ENCODE measurements at places on chromosomes 7 and 10.

- DNase-seq = no peak
Measured at GRCh38 chr10:44390585-44391072, 5.7 kb upstream of the CXCL12 start.

- DNase-seq = no peak
Measured at GRCh38 chr10:88553116-88553752, 29.9 kb downstream of the RNLS start.

DNA sequence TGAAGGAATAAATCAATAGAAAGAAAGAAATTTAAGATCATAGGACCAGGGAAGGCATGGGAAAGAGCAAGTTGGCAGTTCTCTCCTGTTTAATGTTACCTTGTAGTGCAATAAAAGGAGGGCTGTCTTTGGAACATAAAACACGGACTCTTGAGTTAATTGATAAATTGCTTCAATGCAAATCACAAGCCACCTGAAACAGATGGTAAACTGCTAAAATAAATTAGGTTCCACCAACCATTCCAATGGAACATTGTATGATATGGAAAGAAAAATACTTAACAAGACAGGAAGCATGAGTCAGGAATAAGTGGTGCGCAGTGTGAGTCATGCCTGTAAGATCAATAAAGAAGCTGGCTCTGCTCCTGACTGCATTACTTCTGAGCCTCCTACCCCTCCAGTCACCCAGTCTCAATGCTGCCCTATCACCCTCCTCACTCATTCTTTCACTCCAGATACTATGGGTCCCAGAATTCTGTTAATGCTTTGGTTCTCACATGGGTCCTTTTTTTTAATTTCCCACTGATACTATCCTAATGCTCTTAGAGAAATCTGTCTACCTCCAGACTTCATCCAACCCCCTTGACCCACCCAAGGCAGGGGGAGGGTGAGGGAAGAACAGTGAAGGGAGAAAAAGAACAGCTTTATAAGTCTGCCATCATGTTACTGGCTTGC is 78.9 kb downstream of the LRRC17 start:
- DNase-seq = no peak

DNA sequence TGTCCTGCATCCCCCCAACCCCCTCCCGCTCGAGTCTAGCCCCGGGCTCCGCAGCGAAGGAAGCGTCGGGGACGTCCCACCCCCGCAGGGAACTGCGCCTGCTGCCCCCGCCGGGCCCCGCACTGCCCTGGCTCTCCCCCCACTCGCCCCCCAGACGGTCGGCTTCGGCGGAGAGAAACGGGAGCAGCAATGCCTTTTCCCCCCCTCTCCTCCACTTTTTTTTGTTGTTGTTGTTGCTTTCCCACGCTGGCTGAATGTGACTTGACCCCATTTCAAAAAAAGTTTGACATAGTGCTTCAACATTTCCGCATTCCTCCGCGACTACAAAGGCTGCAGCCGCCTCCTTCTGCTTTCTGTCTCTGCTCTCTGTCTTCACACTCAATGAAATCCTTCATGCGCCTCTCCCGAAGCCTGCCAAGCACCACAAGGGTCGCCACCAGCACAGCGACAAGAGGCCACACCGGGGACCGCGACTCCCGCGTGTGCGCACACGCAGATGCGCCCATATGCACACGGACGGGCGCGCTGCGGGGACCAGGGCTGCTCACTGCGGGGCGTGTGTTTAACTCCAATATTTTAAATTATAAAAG is 1.0 kb downstream of the CDK6 start:
- peak; percentile 73 for DNase-seq

GRCh38 chr7:41161041-41161587 is 541.8 kb downstream of the INHBA start:
- no peak for DNase-seq

DNA sequence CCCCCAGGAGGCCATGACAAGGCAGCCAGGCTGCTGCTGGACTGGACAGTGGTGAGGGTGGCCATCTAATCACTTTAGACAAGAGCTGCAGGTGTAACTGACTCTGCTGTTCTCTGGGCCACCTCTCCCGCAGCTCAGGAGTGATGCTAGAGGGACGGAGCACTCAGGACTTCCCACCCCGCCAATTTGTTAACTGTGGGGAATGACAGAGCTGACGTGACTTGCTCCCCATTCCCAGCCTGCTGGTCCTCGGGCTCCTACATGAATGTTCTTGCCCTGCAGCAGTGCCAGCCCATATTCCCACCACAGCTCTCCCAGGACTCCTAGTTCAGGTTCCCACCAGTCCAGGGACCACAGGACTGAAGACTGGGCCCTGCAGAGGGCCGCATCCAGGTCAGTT is 16.7 kb upstream of the NPFFR1 start:
- DNase-seq = no peak

DNA sequence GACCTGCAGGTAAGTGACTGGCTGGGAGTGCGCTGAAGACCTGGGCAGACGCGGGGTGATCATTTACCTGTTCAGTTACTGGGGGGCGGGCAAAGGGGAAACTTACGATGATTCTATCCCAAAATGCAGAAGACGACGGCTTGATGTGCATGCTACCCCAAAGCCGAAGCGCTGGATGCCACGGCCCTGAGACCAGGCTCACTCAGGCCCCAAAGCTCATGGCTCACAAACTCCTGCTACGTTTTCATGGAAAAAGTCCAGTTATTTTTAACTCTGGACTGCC is 200.6 kb downstream of the DIP2C start:
- DNase-seq = no peak

GRCh38 chr7:69504733-69505420 is 93.4 kb upstream of the AUTS2 start:
- no peak for DNase-seq

DNA sequence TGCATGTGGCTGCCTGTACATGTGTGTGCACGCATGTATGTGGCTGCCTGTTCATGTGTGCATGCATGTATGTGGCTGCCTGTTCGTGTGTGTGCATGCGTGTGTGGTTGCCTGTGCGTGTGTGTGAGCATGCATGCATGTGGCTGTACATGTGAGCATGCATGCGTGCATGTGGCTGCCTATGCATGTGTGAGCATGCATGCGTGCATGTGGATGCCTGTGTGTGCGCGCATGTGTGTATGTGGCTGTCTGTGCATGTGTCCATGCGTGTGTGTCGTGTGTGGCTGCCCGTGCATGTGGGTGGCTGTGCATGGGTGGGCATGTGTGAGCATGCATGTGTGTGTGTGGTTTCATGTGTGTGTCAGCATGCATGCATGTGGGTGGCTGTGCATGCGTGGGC is 218.3 kb downstream of the ELFN1 start:
- DNase-seq = no peak

GRCh38 chr7:12709726-12710502 is 22.5 kb downstream of the ARL4A start:
- no peak for DNase-seq

All from left renal cortex interstitium (tissue), 4 donors.